ENCODE measurements at places on chromosomes 13 and 19.
A peak's percentile ranks its signal among the peaks of the same experiment; 100 is the strongest.

GRCh38 chr19:35336166-35336955, 7.4 kb downstream of the CD22 start:
- DNase-seq = no peak

DNA sequence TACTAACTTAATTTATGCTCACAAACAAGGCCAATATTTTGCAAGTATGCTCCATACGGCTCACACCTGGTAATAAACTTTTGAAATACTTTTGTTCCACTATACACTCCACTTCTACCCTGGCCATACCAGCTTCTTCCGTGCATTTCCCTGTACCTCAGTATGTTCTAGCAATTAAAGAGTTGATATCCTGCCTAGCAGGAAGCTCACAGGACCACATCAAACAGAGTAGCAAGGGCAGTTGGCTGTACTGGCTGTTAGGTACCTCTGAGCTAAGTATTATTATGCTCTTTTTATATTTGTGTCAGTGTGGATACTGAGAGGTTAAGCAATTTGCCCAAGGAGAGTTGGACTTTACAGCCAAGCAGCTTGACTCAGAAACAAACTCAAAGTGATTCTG, 257.7 kb downstream of the SLITRK6 start:
- no peak for DNase-seq

- DNase-seq = no peak
Measured at GRCh38 chr19:34838248-34838647, 65.2 kb upstream of the ZNF599 start.

GRCh38 chr19:54390942-54391577, 24.2 kb upstream of the TTYH1 start:
- peak; percentile 49 for DNase-seq

- DNase-seq = peak; percentile 81
Measured at GRCh38 chr13:106109391-106109791, 426.1 kb downstream of the EFNB2 start.

Measured in fibroblast of upper back skin (primary cell).